ENCODE measurements at places on chromosomes 16 and 17.
A peak's percentile ranks its signal among the peaks of the same experiment; 100 is the strongest.

DNA sequence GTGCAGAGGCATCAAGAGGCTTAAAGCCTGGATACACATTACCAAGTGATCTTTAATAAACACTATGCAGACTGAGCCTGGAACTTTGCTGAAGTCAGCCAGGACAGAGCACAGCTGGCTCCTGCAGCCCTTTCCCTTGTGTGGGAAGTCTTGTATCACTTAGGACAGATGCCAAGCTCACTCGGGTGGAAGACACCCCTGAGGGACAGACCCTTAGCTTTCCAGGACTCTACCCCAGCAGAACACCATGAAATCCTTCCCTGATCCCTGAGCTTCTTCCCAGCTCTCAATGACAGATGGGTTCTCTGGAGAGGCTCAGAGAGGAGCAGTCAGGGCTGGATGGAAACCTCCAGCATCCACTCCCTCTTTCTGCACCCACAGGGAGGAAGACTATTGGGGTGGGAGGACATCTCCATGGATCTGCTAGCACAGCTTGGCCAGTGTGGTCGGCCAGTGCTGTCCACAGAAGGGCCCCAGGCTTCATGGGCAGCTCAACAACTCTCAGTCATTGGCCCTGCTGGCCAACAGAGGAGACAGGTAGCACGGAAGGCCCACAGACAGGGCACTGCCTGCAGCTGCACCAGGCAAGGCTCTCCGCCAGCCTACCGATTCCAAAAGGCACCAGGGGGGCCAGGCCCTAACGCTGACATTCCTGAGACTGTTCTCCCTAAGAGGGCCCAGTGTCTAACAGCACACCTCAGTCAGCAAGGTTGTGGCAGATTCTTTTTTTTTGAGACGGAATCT, 15.9 kb downstream of the RAB5C start:
- peaks cover 29% of the 10 kb centered on the region for H3K36me3 ChIP-seq
- no peak overlapping the region for H3K27ac ChIP-seq
- no peak for DNase-seq
- H3K4me1 ChIP-seq: peaks cover 36% of the 10 kb centered on the region
- no peaks in the 10 kb centered on the region for H3K27me3 ChIP-seq
- H3K4me3 ChIP-seq: no peak overlapping the region

GRCh38 chr17:51391982-51392654, 131.8 kb downstream of the UTP18 start:
- no peak overlapping the region for H3K27ac ChIP-seq
- H3K27me3 ChIP-seq: peaks cover 7% of the 10 kb centered on the region
- H3K4me3 ChIP-seq: no peak overlapping the region
- H3K4me1 ChIP-seq: no peaks in the 10 kb centered on the region
- DNase-seq: no peak
- no peaks in the 10 kb centered on the region for H3K36me3 ChIP-seq

DNA sequence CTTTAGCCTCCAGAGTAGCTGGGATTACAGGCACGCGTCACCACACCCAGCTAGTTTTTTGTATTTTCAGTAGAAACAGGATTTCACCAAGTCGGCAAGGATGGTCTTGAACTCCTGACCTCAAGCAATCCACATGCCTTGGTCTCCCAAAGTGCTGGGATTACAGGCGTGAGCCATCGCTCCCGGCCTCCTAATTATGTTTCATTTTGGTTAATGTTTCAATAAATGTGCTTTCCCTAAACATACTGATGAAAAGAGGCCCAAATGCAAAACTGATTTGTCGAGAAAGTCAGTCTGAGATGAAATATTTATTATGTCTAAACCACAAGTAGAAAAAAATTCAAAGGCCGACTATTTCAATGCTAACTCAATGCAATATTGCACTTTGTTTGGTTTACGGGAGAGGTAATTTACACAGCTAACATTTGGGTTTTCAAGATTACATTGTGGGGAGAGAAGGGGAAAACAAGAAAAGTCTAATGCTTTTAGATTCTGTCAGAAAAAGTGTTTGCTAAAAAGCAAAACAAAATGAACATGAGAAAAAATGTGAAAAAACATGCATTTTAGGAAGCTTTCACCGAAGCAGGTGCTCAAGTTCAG, 9.8 kb downstream of the STAT3 start:
- H3K27me3 ChIP-seq: no peaks in the 10 kb centered on the region
- peak overlapping the region; percentile 73 for H3K27ac ChIP-seq
- peaks cover 2% of the 10 kb centered on the region for H3K36me3 ChIP-seq
- DNase-seq: no peak
- no peak overlapping the region for H3K4me3 ChIP-seq

DNA sequence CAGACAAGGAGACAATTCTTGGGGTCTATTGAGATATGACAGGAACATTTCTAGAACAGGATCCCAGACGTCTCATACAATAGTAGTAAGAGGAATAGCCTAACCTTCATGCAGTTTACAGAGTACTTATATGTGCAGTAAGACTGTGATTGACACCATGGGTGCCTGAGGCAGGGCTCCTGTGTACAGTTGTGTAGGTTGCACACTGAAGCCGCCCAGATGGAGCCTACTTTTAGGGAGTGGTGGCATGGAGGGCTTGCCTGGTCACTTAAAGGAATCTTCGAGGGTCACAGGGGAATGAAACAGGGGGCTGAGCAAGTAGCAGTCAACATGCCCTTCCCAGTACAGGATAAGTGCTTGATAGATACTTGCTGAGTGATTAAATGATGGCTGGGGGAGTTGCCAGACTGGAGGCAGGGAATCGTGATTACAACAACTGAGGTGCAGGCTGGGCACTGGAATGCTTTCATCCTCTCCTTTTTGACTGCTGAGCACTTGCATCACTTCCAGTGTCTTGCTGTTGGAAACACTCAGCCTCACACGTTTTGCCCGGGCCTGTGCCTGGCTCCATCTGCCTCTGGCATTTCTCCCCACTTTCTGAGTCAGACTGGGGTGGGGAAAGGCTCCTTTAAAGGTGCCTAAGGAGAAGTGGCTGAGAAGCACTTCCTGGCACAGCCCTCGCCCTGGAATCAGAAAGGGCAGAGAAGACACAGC, 71.0 kb downstream of the COPRS start:
- H3K27ac ChIP-seq: no peak overlapping the region
- DNase-seq: no peak
- H3K36me3 ChIP-seq: no peaks in the 10 kb centered on the region
- H3K4me3 ChIP-seq: no peak overlapping the region
- no peaks in the 10 kb centered on the region for H3K27me3 ChIP-seq

DNA sequence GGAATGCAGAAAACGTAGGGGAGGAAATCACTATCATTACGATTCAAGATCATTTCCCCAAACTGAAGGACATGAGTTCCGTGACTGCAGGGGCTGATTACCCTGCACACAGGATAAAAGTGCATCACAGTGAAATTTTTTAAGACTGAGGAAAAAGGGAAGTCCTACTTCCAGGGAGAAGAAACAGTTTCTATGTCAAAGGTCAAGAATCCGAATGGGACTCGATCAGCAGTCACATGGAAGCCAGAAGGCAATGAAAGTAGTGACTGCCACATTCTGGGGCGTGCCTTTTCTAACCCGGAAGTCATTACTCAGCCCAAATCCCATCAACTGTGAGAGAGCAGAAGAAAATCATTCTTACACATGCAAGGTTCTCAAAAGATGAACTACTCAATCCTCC, 12.1 kb downstream of the ZZEF1 start:
- H3K36me3 ChIP-seq: no peaks in the 10 kb centered on the region
- H3K4me1 ChIP-seq: peaks cover 10% of the 10 kb centered on the region
- DNase-seq: no peak
- H3K27ac ChIP-seq: no peak overlapping the region
- H3K27me3 ChIP-seq: no peaks in the 10 kb centered on the region

- H3K4me1 ChIP-seq: no peaks in the 10 kb centered on the region
- H3K27ac ChIP-seq: no peak overlapping the region
- no peaks in the 10 kb centered on the region for H3K27me3 ChIP-seq
Observed at GRCh38 chr17:65886315-65887245, 305.4 kb downstream of the CEP112 start.

DNA sequence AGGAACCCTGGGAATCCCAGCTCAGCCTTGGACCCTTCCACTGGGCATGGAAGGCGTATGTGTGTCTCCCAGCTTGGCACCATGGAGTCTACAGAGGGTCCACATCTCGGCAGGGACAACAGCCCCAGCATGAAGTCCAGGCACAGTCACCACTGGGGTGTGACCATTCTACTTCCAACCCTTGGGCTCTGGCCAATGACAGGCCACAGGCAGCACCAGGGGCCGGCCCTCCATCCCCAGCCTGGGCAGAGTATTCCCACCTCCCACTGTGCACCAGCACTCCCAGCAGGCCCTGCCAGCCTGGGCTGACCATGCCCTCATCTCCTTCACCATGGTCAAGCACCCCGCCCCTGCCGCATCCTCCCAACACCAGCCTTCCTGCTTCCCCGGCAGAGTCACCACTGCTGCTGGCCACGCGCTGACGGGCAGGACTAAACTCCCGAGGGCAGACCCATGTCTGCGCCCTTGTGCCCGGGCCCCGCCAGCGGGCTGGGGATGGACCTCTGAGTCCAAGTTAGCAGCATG, 9.5 kb upstream of the PPP1R27 start:
- H3K27me3 ChIP-seq: no peaks in the 10 kb centered on the region
- no peaks in the 10 kb centered on the region for H3K4me1 ChIP-seq
- DNase-seq: no peak
- H3K4me3 ChIP-seq: no peak overlapping the region

DNA sequence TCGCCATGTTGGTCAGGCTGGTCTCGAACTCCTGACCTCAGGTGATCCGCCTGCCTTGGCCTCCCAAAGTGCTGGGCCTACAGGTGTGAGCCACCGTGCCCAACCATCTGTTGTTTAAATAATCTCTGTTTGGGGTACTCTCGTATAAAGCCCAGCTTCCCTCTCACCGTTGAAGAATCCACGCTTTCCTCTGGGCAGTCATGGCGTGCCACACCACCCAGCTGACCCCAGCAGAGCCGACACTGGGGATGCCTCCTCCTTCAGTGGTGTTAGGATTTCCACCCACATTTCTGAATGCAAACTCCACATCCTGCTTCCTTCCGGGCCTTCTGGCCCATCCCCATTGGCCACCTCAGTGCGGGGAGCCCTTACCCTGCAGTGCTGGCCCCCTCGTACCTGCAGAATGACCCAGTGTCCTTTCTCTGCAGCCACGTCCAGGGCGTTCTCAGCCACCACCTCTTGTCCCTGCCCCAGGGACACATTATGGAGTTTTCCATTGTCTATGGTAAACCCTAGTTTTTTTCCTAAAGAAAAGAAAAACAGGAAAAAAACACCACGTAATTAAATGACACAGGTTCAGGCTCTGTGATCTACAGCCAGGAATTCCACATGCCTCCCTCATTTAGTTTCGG, 60.4 kb downstream of the PGS1 start:
- no peaks in the 10 kb centered on the region for H3K4me1 ChIP-seq
- no peaks in the 10 kb centered on the region for H3K36me3 ChIP-seq
- H3K27me3 ChIP-seq: no peaks in the 10 kb centered on the region
- H3K27ac ChIP-seq: no peak overlapping the region
- DNase-seq: no peak
- no peak overlapping the region for H3K4me3 ChIP-seq

DNA sequence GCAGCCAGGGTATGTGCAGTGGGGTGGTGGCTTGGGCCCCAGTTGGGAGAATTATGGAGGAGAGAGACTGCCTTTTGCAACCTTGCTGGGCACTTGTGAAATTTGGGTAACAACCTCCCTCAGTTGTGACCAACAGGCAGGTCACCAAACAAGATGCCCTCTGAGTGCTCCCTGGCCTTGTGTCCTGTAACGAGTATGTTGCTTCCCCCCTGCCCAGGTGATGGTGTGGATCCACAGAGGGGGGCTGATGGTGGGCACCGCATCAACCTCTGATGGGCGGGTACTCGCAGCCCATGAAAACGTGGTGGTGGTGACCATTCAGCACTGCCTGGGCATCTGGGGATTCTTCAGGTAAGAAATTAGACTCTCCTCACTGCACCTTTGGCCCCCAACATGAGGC, 74.3 kb downstream of the SLC6A2 start:
- no peak overlapping the region for H3K4me3 ChIP-seq
- no peaks in the 10 kb centered on the region for H3K4me1 ChIP-seq
- H3K27me3 ChIP-seq: no peaks in the 10 kb centered on the region
- no peaks in the 10 kb centered on the region for H3K36me3 ChIP-seq

- no peaks in the 10 kb centered on the region for H3K27me3 ChIP-seq
- no peak overlapping the region for H3K27ac ChIP-seq
- no peak for DNase-seq
- H3K36me3 ChIP-seq: peaks cover 74% of the 10 kb centered on the region
- H3K4me3 ChIP-seq: no peak overlapping the region
Observed at GRCh38 chr16:71737501-71737900, 13.0 kb upstream of the PHLPP2 start.

DNA sequence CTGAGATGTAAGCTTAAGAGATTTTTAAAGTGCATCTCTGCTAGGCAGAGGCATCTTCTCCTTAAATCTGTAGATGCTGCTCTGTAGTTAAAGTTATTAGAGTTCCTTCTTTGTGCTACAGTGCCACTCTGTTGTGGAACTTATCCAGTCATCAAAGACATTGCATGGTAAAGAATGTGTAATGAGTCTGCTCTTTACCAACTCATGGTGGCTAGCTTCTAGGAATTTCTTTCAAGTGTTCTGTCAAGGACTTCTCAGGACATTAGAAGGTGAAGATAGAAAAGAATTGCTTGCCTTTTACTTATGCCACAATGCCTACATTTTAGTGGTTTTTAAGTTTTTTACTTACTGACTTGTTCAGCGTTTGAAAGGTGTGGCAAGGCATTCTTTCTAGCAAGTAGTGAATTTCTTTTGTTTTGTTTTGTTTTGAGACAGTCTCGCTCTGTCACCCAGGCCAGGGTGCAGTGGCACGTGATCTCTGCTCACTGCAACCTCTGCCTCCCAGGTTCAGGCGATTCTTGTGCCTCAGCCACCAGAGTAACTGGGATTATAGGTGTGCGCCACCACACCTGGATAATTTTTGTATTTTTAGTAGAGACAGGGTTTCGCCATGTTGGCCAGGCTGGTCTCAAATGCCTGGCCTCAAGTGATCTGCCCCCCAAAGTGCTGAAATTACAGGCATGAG, 20.3 kb upstream of the ARL2BP start:
- no peak for DNase-seq
- no peak overlapping the region for H3K4me3 ChIP-seq
- no peak overlapping the region for H3K27ac ChIP-seq
- peaks cover 8% of the 10 kb centered on the region for H3K36me3 ChIP-seq

DNA sequence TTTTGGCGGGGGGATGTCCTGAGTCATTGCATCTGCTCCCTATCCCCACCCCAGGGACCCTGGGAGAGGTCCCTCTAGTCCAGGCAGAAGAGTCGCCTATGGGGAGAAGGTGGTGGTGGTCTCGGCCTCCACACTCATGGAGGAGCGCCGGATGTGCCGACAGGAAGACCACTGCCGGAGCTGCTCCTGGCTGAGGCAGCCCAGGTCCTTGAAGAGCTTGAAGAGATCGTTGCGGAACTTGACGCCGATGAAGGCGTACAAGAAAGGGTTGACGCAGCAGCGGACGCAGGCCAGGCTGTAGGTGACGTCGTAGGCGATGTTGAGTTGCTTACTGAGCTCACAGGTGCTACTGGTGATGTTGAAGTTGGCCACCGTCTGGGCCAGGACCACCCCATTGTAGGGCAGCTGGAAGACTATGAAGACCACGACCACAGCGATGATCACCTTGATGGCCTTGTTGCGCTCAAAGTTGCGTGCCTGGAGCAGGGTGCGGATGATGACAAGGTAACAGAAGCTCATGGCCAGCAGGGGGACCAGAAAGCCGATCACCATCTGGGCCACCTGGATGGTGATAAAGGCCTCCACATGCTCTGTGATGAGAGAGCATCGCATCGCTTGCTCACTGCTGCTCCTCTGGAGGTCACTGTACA, 10.5 kb downstream of the CCR7 start:
- peak; percentile 45 for DNase-seq
- H3K4me3 ChIP-seq: no peak overlapping the region
- no peaks in the 10 kb centered on the region for H3K36me3 ChIP-seq
- no peaks in the 10 kb centered on the region for H3K27me3 ChIP-seq
- peak overlapping the region; percentile 98 for H3K27ac ChIP-seq

Data from B cell (primary cell).